Cortex of kidney (tissue), 1 donor: ENCODE measurements at places on chromosomes 6 and 20.

DNA sequence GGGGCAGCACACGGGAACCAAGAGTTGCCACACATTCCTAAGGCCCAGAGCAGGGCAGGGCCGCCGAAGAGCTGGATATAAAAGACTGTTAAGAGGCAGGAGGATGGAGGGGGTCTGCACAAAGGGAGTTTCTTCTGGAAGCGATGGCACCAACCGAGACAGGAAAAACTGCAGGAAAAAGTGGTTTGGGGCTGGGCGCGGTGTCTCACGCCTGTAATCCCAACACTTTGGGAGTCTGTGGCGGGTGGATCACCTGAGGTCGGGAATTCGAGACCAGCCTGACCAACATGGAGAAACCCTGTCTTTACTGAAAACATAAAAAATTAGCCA, 41.8 kb downstream of the SSR1 start:
- no peak for DNase-seq

GRCh38 chr6:31203345-31203979, 33.0 kb upstream of the POU5F1 start:
- no peak for DNase-seq

GRCh38 chr20:13694420-13695150, 55.9 kb upstream of the TASP1 start:
- DNase-seq: no peak

DNA sequence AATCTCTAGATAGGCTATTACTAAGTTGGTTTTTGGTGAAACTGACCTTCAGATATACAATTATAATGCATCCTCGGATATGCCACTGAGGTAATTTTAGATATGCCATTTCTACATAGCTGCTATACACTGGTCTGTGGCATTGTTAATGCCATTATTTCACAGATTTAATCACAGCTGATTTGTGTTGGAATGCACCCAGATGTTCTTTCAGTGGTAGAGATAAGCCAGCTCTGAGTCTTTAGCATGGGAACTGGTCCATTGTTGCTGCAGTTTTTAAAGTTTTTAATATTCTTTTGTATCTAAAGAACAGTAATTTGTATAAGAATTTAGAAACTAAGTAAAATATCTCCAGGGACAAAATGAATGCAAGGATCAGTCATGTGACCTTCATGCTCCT, 6.8 kb downstream of the TMX4 start:
- DNase-seq: no peak

GRCh38 chr6:119961450-119961849, 611.9 kb upstream of the MAN1A1 start:
- no peak for DNase-seq

DNA sequence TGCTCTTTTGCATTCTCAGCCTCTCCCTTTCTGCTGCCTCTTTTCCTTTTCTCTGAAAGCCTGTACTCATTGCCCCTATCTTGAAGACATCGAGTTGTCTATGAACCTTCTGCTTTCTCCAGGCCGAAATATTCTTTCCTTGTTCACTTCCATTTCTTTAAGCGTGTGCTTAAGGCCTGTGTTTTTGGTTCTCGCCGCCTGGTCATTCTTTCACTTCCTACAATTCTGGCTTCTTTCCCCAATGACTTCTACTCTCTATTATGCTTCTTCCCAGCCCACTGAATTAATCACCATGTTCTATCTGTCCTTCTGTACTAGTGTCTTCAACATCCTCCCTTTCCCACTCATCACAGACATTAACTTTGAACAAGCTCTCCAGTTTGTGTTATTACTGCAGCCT, 69.6 kb downstream of the C6orf52 start:
- no peak for DNase-seq

GRCh38 chr6:116529466-116530290, 15.8 kb downstream of the TRAPPC3L start:
- DNase-seq: no peak

- DNase-seq: no peak
Measured at GRCh38 chr20:49392745-49393144, 89.7 kb downstream of the KCNB1 start.

- DNase-seq: no peak
Measured at GRCh38 chr6:35312076-35312800, 14.6 kb downstream of the DEF6 start.

DNA sequence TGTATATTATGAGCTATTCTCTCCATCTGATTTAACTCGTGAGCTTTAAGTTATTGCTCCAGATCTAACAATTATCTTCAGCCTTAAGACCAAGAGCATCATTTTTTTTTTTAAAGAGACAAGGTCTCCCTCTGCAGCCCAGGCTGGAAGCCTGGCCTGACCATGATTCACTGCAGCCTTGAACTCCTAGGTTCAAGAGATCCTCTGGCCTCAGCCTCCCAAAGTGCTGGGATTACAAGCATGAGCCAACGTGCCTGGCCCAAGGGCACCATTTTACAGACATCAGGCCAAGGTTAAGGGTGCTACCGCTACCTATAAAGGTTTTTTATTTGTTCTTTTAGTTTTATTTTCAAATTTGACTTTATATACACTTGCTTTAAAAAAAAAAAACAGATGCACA, 2.3 kb downstream of the SUPT3H start:
- no peak for DNase-seq

- no peak for DNase-seq
Measured at GRCh38 chr20:53493311-53493857, 100.3 kb downstream of the ZNF217 start.

DNA sequence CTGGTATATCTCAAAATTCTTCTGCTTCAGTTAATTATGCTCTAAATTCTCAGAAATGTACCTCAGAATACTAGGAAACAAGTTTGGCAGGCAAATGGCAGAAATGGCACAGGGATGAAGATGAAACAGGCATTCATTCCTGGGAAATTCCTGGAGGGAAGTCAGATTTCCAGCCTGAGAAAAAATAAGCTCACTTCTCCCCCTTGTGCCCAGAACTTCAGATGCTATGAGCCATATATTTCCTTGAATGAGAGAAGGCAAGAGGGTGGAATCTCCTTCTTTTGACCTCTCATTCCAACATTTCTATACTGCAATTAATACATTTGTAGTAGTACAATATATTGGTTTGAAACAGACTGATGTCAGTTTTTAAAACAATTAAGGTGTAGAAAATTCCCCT, 22.8 kb downstream of the RGS17 start:
- DNase-seq: no peak

DNA sequence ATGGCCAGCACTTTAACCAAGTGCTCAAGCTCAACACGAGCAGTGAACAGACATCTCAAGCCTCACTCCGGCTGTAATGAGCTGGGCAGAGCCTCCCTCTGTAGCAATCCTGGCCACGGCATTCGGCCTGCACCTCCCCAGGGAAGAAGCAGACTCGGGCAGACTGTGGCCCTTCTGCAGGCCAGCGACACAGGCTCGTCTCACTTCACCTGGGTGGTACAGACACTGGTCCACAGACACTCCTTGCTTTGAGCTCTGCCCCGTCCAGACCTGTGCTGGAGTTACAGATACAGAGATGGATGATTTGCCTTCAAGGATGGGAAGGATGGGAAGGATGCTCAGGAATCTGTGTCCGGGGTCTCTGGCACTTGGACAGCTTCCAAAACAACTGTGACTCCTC, 300.9 kb downstream of the PREX1 start:
- no peak for DNase-seq

GRCh38 chr6:4346659-4347333, 211.4 kb upstream of the ECI2 start:
- no peak for DNase-seq

- DNase-seq: no peak
Measured at GRCh38 chr6:69861986-69862385, 4.4 kb upstream of the COL19A1 start.

- no peak for DNase-seq
Measured at GRCh38 chr6:36755435-36756348, 58.1 kb downstream of the RAB44 start.

GRCh38 chr20:54291339-54292010, 83.6 kb downstream of the PFDN4 start:
- no peak for DNase-seq

DNA sequence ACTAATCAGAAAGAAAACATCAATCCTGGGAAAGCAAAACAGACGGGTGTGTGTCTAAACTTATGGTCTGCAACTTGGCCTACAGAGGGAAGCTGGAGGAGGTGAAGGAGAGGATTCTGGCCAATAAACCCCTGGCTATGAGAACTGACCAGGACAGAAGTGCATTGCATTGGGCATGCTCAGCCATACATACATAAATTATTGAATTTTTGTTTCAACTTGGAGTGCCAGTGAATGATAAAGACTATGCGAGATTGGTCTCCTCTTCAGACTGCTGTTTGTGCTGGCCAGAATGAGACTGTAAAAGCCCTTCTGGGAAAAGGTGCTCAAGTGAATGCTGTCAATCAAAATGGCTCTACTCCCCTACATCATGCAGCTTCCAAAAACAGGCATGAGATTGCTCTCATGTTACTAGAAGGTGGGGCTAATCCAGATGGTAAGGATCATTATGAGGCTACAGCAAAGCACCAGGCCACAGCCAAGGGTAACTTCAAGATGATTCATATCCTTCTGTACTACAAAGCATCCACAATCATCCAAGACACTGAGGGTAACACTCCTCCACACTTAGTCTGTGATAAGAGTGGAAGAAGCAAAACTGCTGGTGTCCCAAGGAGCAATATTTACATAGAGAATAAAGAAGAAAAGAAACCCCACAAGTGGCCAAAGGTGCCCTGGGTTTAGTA, 17.4 kb downstream of the ADNP start:
- DNase-seq: no peak

GRCh38 chr20:6269168-6269873, 146.5 kb upstream of the FERMT1 start:
- DNase-seq: no peak

- DNase-seq: no peak
Measured at GRCh38 chr6:139970591-139970991, 596.1 kb upstream of the CITED2 start.

- no peak for DNase-seq
Measured at GRCh38 chr6:39752835-39753724, 27.9 kb upstream of the KIF6 start.

- no peak for DNase-seq
Measured at GRCh38 chr20:13418263-13419229, 197.5 kb downstream of the ISM1 start.

GRCh38 chr20:22450537-22450936, 133.8 kb downstream of the FOXA2 start:
- no peak for DNase-seq

DNA sequence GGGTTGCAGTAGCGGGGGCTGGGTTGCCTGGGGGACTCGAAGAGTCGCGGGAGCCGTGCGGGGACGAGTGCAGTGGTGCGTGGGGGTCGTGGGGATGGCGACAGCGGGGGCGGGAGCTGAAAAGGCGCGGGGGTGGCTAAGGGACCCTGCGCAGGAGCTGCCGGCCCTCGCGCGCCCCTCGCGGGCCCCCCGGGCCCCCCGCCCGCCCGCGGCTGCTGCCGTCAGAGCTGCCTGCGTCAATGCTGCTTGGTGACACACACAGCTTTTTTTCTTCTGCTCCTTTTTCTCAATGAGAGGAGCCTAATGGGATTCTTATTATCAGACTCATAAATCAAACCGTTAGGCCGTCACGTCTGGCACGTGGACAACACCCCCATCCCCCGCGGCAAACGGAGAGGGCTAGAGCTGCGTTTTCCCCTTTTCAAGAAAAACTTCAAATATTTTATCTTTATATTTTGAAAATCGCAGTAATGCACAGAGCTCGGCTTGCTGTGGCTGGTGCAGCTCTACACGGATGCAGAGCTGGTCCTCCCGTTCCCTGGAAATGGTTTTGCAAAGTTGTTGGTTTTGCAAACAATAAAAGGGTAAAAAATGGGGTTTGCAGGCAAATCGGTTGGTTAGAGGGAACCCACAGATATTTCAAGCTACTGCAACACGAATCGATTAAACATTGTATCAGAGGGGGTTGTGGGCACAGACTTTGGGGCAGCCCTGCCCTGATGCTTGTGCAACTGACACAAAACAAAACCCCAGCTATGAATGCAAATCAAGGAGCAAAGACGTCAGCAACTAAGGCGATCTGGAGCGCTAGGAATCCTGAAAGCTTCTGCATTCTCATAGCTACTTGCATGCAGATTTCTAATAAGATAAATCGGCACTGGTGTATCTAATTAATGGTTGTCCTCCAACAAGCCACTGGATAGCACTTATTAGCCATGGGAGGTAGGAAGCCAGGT, 161.4 kb downstream of the TBXT start:
- DNase-seq: no peak

- no peak for DNase-seq
Measured at GRCh38 chr6:45118754-45119153, 209.4 kb upstream of the RUNX2 start.

DNA sequence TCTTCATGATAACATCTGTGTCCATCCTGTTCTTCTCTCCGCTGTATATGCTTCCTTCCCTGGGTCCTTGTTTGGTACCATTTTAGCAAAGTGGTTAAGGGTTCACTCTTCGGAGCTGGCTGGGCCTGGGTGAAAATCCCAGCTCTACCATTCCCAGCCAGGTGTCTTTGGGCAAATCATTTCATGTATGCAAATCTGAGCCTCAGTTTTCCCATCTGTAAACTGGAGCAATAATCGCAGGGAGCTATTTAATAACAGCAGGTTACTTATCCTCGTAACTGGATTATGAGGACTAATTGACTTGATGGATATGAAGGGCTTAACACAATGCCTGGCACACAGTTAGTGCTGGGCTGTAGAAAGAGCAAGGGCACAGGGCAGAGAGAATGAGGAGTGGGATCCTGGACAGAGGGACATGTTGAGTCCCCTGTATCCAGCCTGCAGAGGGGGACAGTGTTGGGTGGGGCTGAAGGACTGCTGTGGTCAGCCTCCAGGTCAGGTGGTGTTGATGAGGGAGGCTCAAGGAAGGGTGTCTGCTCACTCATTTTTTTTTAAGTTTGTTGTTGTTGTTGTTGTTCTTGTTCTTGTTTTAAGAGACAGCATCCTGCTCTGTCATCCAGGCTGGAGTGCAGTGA, 44.3 kb upstream of the FAM83D start:
- no peak for DNase-seq

GRCh38 chr6:70667711-70668498, at the start of gene SMAP1:
Gene SMAP1, plus strand, starts transcription at chr6:70667883. Its CDS starts 141 bp downstream, at chr6:70668024.
- peak; percentile 89 for DNase-seq

GRCh38 chr20:62208795-62209755, 11.0 kb downstream of the HRH3 start:
- DNase-seq: no peak

GRCh38 chr6:51004380-51004779, 185.7 kb downstream of the TFAP2B start:
- DNase-seq: no peak

GRCh38 chr20:21031666-21032065, 74.5 kb downstream of the LINC00237 start:
- DNase-seq: no peak

DNA sequence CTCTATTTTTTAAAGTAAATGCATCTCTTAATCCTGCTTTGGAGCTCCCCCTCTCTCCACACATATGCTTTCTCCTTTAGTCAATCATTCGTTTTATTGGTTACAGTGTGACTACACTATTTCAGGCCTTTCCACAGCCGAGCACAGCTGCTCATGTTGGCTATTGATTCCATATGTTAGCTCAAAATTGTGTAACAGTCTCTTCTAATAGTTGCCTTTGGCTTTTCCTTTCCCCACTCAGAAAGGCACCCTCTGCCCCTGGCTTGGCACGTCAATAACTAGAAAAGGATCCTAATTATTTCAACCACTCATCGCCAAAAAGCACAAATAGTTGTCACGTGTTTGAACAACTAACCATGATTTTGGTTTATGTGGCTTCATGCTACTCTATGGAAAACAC, 410.3 kb upstream of the SLC35B3 start:
- DNase-seq: no peak

GRCh38 chr20:20487811-20488210, 119.9 kb downstream of the INSM1 start:
- no peak for DNase-seq

- DNase-seq: no peak
Measured at GRCh38 chr6:126015863-126016262, 29.5 kb downstream of the TRMT11 start.

GRCh38 chr6:129890701-129891100, 29.6 kb upstream of the TMEM244 start:
- DNase-seq: no peak
